ENCODE measurements at places on chromosomes 16 and 17.

GRCh38 chr16:59212492-59213024 lies 478.4 kb upstream of the GOT2 start:
- no peak for DNase-seq

DNA sequence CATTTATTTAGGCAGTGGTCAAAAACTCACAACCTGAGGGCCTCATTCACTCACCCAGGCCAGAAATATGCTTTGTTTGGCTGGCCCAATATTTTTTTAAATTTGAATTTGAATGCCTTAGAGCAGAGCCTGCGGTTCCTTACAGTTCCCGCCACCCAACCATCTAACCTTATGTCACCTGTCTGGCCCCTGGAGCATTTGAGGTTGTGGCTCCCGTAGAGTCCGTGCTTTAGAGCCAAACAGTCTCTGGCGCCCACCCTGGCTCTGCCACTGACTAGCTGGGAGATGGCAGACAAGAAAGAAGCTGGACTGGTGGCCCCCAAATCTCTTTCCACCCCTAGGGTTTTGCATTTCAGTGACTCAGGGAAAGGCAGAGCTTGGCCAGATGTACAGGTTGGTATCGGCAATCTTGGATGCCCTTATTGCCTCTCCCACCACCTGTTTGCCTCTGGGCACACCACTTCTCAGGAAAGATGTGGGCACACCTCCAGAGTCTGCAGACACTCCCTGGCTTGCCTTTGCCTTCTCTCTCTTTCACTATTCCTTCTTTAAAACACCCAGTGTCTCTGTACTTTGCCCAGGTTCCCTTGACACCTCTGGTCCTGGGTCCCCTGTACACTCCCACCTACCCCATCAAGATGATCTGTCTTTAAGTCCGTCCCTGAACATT lies 1.9 kb upstream of the MAP3K14 start:
- DNase-seq, result no peak

- no peak for DNase-seq
Measured at GRCh38 chr17:81608082-81608481, 28.8 kb downstream of the NPLOC4 start.

- DNase-seq, result no peak
Measured at GRCh38 chr17:82740906-82741759, 5.7 kb downstream of the FN3K start.

DNA sequence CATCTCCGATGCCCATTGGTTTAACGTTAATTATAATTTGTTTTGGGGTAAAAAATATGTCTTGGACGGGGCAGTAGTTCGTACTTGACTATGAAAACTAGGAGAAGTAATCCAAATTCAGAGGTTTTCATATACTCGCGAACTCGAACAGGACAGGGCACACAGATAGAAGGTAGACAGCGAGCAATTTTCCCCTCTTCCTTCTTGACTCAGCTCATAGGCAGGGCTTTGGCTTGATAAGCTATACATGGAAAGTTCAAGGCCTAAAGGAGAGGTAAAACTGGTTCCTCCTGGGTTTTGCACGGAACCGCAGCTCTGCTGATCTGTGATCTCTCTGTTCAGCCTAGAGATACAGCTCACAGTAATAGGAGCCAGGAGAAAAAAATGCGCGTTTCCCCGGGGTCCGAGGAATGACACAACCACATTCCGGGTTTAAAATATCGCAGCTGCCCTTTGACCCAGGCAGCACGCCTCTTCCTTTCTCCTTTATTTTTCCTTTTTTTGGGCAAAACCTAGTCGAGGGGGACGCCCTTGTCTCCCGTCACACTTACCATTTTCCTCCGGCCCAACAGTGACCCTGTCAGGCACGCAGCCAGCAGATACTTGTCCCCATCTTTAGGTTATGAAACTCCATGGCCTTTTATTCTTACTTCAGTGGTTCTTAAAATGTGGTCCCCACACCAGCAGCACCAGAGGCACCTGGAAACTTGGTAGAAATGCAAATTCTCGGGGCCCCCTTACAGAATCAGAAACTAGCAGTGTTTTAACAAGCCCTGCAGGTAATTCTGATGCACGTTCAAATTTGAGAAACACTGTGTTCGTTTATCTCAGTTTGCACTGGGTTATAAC lies 1.7 kb upstream of the LASP1 start:
- peak; percentile 43 for DNase-seq

- DNase-seq, result no peak
Measured at GRCh38 chr17:7715936-7716886, 1.3 kb upstream of the DNAH2 start.

DNA sequence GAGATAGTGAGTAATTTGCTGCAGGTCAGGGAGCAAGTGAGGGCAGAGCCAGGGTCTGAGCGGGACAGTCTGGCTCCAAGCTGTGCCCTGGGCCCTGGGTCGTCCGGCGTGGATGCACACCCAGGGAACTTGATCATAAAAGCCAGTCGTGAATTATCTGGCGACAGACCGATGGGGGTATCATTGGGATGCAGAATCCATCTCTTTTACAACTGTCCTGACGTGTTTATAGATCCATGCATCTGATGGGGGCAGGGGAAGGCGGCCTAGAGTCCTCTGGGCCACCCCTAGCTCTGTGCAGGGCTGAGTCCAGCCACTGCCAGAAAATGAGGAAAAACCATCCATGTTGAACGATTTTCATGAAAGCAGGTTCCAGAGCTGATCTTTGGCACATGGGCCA lies 332.8 kb downstream of the C16orf95 start:
- no peak for DNase-seq

- DNase-seq, result no peak
Measured at GRCh38 chr16:73006026-73006425, 41.9 kb downstream of the ZFHX3 start.

DNA sequence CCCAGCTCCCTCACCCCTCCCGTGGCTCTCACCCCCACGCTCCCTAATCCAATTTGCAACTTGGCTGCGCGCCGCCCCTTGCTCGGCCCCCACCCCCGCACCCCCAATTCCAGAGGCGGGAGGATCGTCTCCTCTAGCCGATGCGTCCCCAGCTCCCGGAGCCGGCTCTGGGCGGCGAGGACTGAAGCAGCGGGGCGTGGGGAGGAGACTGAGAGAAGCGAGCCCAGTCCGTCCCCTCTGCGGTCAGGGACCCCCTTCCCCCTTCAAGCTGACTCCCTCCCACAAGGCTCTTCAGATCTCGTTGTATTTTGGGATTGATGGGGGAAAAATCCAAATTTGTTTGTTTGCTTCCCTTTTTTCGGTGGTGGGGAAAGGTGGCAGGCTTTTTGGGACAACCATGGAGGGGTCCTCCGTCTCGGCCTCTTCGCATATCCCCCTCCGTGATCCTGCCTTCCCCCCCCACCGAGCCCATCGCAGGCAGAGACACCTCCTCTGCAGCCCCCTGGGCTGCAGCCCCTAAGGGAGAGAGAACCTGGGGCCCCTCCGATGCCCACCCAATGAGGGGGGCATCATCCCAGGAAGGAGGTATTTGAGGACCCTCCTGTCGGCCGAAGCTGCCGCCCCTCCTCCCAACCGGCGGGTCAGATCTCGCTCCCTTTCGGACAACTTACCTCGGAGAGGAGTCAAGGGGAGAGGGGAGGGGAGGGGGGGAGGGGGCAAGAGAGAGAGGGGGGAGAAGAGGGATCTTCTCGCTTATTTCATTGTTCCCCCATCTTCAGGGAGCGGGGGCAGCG lies 466 bp downstream of the NEUROD2 start:
- DNase-seq, result no peak

- no peak for DNase-seq
Measured at GRCh38 chr16:12417030-12417814, 386.5 kb downstream of the CPPED1 start.

DNA sequence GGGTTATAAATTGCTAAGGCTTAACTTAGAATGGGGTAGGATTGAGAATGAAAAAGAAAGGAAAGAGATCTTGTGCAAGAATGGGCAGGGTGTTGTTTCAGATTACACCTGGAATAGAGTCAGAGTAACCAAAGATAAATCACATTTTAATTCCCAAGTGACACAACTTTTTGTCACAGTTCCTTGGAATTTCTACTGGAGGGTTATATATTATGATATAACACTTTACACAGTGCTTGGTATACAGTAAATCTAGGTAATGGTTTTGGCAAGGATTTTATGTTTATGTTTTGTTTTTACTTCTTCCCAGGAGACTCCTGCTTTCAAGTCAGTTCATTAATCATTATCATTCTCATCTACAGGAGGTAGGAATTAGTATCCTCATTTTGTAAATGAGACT lies 115.7 kb upstream of the KCNJ16 start:
- DNase-seq, result no peak

- DNase-seq, result no peak
Measured at GRCh38 chr17:35865412-35866340, 3.0 kb downstream of the HEATR9 start.

All from globus pallidus (tissue), 1 donor.